Breast epithelium (tissue), 4 donors: ENCODE measurements at places on chromosomes 6 and 20. TPM values are rescaled to one million over a fixed set of nuclear protein-coding genes. Genes with fewer than 3 reads are reported as not detected.

DNA sequence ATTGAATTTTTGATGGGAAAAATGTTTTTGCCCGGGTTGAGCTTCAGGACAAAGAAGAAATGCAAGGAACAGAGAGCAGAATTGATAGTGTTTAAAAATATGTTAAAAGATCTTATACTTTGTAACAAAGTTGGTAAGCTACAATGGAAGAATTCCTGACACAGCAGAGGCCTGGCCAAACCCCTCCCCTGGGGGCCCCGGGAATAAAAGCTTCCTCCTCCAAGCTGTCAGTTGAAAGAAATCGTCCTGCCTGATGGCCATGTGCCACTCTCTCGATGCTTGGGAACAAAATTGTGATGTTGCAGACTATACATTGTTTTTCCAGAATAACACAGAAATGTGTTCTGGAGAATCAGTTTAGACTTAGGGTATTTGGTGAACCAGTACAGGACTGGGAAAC is 14.2 kb upstream of the TOX2 start:
- DNase-seq: no peak

The MUC22 gene
- total RNA-seq: not detected

The CST4 gene
- not detected for total RNA-seq

DNA sequence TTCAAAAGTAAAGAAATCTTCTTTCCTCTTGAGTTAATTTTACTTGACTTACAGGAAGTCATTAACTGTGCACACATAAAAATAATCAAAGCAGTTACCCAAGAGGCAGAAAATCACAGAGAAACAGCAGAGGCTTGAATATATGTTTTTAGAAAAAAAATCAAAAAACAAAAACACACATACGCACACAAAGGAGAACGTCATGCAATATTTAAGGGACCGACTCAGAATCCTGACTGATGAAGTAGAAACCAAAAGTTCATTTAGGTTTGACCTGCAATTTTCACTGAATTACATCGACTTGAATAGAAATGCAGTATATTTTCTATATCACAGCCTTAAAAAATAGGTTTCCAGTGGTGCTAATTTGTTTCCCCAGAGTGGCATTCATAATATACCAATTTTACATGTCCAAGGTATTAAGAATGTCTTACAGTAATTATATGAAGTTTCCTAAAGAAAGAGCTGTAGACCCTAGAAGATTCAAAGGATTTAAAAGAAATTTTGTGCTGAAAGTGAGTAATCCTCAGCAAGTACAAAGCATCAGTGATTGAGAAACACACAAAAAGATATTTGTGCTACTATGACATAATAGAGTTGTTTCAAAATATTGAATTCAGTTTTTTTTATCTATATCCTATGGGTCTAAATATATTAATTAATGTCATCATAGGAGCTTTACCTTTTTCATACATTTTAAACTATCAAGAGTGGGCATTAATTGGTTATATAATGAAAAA is 358.5 kb upstream of the RUNX2 start:
- DNase-seq: no peak

GRCh38 chr20:59123011-59123677 is 40.5 kb upstream of the ZNF831 start:
- DNase-seq: no peak

The COL12A1 gene
- total RNA-seq: 90.9 TPM

The SRSF12 gene
- 1.8 TPM for total RNA-seq

The FRK gene
- 5.9 TPM for total RNA-seq

DNA sequence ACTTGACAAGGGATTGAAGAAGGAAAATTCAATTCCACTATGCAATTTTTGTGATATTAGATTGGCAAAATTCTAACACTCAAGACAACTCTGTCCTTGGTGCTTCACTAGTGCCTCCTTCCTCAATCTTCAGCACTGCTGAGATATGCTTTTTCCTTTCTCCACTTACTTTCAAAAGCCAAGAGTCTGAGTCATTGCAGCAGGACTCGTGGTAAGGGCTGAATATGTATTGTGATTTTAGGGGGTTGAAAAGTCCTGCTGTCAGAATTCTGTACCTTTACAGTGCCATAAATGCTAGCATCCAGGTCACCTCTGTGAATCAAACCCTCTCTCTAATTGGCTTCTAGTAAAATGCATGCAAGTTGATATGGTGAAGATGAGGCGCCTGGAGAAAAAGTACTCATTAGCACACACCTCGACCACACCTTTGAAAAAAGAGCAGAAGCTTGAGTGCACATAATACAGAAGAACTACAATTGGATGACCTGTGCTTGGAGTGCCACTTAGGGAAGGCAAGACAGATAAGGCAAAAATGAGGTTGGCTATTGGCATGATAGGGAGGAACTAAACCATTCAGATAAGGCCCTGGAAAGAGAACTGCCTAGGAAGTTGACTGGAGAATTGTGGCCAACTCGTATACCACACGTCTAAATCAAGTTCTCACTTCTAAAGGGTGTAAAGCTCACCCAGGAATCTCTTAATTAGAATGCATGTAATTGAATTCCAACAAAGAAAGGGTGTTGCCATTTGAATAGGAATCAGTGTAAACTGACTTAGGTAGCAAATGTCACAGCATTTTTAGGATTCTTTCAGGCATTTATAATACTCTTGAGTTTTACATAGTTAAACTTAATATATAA is 43.6 kb upstream of the FAM83B start:
- no peak for DNase-seq

GRCh38 chr6:13761361-13762036 is 49.9 kb upstream of the RANBP9 start:
- DNase-seq: no peak

The FAM83C gene
- not detected for total RNA-seq

DNA sequence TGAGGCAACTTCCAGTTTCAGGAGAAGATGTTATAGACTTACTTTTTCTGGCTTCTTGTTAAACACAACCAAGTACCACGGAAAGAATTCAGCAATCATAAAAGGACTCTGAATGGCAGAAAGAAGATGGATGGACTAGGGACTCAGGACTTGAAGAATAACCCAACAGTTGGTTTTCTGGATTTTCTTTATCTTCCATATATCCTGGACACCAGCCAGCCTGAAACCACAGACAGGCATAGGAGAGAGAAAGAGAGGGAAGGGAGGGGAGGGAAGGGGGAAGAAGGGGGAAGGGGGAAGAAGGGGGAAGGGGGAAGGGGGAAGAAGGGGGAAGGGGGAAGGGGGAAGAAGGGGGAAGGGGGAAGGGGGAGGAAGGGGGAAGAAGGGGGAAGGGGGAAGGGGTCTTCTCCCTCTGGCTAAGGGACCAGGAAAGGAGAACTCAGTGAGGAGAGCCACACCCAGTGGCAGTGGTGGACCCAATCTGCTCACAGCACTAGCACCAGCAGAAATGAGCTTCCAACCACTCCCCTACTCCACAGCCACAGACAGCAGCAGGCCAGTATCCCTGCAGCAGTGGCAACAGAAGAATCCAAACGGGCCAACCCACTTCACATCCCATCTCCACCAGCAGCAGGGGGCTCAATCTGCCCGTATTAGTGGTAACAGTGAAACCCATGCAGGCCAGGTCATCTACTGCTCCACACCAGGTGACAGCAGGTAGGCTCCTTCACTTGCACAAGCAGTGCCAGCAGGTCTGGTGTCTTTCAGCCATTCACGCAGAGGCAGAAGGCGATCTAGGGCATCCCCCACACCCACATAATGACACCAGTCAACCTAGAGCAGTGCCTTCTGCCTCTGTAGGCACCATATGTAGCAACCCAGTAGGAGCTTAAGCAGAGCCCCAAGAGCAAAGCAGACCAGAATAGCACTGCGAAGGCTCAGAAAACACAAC is 78.6 kb downstream of the TRMT6 start:
- DNase-seq: no peak
